ENCODE measurements at places on chromosomes 1 and 21.

GRCh38 chr1:150409504-150410362 lies 45.8 kb downstream of the RPRD2 start:
- no peak for DNase-seq

- no peak for DNase-seq
Measured at GRCh38 chr1:6024376-6024775, 21.3 kb upstream of the KCNAB2 start.

GRCh38 chr1:2784854-2785630 lies 16.5 kb downstream of the TTC34 start:
- no peak for DNase-seq

GRCh38 chr1:218048828-218049420 lies 236.2 kb upstream of the RRP15 start:
- no peak for DNase-seq

DNA sequence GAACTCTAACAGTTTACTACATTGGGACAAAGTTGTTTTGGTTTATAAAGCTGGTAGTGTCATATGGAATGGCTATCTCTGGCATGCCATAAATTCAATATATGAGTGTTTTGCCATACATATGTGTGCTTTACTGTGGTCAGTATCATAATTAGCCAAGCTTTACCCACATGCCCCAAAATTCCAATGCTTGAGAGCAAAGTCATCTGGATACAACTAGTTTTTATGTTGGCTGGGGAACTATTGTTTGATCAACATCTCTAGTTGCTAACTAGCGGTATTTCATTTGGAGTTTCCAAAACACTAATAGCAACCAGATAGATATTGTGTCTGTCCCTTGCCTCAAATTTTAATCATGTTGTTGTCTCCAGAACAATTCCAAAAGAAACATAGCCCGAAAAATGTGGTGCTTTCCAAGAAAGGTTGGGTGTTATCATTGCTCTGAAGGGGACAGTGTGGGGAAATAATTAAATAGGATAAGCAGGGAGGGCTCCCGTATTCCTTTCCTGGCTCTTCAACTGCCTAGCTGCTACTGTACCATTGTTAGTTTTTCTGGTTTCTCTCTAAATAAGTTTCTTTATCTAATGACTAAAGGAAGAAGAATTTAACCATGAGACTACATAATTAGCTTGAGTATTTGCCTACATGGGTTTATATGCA lies 136.1 kb downstream of the TGFB2 start:
- DNase-seq: no peak

Data from NCI-H1092 treated with DMSO at 0.1 percent for 48 hours (cell line).